ENCODE measurements at places on chromosomes 3 and 15.
A peak's percentile ranks its signal among the peaks of the same experiment; 100 is the strongest.

DNA sequence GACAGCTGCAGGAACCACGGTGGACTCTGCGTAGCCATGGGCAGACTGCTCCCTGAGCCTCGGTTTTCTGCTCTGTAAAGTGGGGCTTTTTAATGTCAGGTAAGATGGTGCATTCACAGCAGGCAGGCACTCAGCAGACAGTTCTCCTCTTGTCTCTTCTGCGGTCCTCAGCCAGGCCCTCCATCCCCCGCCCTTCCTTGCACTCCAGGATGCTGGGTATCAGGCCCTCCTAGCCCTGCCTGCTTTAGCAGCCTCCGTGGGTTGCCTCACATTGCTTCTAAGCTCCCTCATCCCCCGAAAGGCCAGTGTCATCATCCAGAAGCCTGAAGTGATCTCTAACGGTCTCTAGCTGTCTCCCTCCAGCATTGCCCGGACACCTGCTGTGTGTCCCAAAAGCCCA lies 115.7 kb downstream of the WNT7A start:
- no peak for DNase-seq

- no peak for DNase-seq
Observed at GRCh38 chr15:41263891-41264351, 32.9 kb downstream of the CHP1 start.

GRCh38 chr15:66188464-66188863 lies 65.1 kb downstream of the MEGF11 start:
- no peak for DNase-seq

DNA sequence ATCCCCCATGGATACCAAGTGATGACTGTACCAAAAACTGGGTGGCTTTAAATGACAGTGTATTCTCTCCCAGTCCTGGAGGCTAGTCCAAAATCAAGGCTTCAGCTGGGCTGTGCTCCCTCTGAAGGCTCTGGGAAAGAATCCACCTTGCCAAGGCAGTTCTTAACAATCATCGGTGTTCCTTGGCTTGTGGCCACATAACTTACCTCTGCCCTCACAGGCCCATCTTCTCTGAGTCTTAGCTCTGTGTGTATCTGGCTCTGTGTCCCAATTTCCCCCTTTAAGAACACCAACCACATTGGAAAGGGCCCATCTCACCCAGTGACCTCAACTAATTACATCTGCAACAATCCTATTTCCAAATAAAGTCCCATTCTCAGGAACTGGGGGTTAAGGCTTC lies 503.0 kb upstream of the PROK2 start:
- no peak for DNase-seq

DNA sequence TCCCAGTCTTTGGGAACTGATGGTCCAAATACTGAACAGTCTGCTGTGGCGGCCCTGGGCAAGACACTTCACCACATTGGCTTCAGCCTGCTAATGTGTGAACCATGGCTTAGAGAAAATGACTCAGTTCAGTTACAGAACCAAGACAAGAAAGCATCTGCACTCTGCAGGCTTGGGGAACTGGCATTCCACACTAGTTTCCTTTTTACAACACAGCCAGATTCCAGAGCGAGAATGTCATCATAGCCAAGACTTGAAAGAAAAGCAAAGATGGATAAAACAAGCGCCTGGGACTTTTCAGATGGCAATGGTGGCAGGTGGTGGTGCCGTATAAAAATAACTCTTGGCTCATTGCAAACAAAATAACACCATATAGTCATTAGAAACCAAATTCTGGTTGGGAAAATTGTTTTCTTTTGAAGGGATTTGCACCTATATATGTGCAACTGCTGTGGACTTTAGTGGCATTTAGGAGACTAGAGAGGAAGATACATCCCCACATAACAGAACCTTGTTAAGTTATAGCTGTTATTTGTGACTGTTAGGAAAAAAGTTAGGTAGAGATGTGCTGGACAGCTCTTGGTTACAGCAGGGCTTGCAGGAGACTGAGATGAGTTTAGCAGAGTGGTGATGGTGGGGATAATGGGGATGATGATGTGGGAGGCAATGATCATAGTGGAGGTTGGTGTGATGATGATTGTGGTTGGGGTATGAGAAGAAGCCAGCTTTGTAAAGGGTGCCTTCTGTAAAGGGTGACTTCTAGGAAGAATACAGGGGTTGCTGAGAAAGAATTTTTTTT lies 273.6 kb downstream of the THRB start:
- no peak for DNase-seq

GRCh38 chr3:44976002-44976815 lies at the start of the genes EXOSC7 and ZDHHC3:
TSS of gene EXOSC7 (plus strand) at chr3:44976244. CDS start at chr3:44976278, 34 bp downstream.
TSS of gene ZDHHC3 (minus strand) at chr3:44976174. CDS start at chr3:44959436, 16,738 bp downstream.
- peak; percentile 81 for DNase-seq

DNA sequence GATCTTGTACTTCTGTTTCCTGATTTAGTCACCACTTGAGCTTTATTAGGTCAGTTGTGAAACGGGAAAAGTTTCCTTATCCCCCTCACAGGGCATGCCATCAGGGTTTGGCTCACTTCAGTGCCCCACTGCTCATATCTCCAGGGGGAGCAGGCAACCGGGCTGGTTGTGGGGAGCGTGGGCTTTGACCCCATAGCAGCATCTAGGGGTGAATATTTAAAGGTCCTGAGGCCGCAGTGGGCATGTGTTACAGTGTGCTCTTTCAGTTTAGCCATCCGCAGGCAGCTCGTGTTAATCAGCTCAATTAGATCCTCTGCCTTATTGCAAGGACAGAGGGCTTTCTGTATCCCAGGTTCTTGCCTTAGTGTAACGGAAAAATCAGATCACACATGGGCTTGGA lies 71.9 kb downstream of the MRPL46 start:
- DNase-seq: no peak

DNA sequence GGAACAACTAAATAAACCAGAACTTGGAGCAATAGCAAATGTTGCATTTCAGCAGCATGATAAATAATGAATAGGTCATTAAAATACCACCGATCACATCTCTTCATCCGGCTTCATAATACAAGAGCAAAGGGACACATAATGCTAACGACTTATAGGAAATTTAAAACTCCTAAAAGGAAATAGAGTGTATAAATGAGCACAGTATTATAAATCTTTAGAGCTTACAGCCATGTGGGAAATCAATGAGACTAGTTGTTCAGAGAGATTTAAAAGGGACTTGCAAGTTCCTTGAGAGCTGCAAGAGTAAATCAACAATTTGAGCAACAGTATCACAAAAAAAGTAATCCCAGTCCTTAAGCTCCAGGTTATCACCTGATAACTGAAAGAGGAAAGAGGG lies 677.0 kb downstream of the PLOD2 start:
- DNase-seq: no peak

DNA sequence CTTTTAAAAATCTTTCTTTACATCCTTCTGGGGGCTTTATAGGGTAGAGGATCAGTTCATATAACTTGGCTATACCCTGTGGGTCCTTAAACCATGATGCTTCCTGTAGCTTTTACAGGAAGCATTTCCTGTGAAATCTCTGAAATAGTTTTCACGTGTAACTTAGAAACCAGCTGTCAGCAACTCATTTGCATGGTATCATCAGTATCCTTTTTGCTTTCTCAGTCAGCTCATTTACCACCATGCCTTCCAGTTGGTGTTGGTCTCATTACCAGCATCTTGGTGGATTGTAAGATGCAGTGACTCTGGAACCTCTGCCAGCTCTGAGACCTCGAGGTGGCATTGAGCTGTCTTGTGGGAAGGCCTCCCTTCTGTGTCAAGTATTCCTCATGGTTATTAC lies 96.7 kb upstream of the MYZAP start:
- DNase-seq: no peak

GRCh38 chr3:146166415-146166821 lies 5.4 kb upstream of the PLOD2 start:
- no peak for DNase-seq

DNA sequence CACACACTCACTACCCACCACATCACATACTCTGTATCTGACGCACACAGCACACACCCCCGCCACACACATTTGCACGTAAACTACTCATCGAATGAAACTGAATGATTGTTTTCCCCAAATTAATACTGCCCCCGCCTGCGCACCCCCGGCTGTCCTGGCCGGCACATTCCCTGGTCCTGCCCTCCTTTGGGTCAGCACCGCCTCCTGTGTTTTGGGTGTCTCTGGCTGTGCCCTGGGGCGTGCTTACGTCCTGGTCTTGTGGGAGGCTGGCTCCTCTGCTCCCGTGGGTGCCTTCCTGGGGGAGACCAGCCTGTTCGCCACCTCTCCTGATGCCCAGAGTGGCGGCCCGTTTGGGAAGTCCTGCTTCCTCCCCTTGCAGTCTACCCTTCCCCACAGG lies 30.2 kb downstream of the APBA2 start:
- no peak for DNase-seq

DNA sequence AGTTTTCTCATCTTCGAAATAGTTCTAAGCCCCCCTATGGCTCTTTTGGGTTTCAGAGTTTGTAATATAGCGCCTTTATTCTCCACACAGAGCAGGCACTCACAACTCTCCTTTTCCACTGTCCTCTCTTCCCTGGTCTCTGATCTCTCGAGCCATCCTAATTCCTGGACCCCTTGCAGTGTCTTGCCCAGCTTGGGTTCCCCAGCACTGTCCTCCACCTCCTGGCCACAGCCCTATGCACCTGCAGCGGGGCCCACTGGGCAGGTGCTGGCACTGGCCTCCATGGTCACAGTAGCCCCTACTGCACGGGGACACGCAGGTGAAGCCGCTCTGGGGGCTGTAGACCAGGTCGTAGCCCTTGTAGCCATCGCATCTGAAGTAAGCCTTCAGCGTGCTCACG lies 27.9 kb downstream of the MUC20 start:
- no peak for DNase-seq

- DNase-seq: no peak
Observed at GRCh38 chr3:17518189-17519059, 224.0 kb downstream of the TBC1D5 start.

- no peak for DNase-seq
Observed at GRCh38 chr15:34223904-34224596, 766 bp upstream of the EMC4 start.
